ENCODE measurements at places on chromosomes 7 and 10.

GRCh38 chr7:34739651-34740300 lies 81.8 kb downstream of the NPSR1 start:
- DNase-seq = no peak

DNA sequence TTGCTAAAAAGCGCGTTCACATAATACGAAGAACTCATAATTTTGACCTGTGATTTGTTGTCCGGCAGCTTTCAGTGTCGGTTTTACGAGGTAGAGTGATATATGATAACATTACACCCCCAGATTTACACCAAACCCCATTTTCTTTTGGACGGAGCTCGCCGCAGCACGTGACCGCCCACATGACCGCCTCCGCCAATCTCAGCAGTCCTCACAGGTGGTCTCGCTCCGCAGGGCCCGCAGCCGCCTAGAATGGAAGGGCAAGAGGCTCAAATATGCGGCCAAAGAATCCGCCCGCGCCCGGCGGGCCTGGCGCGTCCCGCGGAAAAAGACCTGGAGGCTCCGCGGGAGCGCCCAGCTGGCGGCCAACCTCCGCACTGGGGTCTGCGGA lies at the start of gene HOXA7:
TSS of gene HOXA7 (minus strand) at position 168 of the 391 bp plus-strand sequence. CDS start at position 38, 130 bp downstream.
- DNase-seq = peak; percentile 87

DNA sequence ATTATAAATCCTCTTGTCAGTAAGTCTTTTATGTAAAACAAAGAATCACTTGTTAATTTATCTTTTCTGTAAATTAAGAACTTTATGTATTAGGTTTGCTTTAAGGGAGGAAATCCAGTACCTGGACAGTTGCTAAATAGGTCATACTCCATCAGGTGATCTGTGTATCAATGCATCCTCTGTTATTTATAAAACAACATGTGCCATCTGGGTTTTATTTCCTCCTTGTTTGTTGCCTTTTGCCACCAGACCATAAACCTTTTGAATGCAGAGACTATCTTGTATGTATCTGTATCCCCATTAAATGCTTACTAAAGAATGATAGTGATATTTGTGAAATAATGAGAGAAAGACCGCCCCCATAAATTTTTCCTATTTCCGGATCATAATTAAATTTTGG lies 70.0 kb downstream of the SLC35B4 start:
- no peak for DNase-seq

DNA sequence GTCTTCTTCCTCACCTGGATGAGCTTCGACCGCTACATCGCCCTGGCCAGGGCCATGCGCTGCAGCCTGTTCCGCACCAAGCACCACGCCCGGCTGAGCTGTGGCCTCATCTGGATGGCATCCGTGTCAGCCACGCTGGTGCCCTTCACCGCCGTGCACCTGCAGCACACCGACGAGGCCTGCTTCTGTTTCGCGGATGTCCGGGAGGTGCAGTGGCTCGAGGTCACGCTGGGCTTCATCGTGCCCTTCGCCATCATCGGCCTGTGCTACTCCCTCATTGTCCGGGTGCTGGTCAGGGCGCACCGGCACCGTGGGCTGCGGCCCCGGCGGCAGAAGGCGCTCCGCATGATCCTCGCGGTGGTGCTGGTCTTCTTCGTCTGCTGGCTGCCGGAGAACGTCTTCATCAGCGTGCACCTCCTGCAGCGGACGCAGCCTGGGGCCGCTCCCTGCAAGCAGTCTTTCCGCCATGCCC lies 4.3 kb downstream of the GPER1 start:
- DNase-seq = no peak

GRCh38 chr10:97574374-97575126 lies 2.0 kb downstream of the ANKRD2 start:
- DNase-seq = peak; percentile 84

- DNase-seq = no peak
These were observed 199.2 kb downstream of the ADARB2 start for GRCh38 chr10:1538121-1538520.

GRCh38 chr7:157415486-157415885 lies 78.7 kb downstream of the DNAJB6 start:
- no peak for DNase-seq

GRCh38 chr7:112357136-112357535 lies 93.1 kb upstream of the IFRD1 start:
- no peak for DNase-seq

GRCh38 chr7:80882213-80882801 lies 36.5 kb downstream of the SEMA3C start:
- DNase-seq = no peak

- peak; percentile 15 for DNase-seq
These were observed 47.0 kb upstream of the TMEM140 start for GRCh38 chr7:135100856-135101255.

GRCh38 chr10:124353896-124354295 lies 64.8 kb downstream of the OAT start:
- DNase-seq = no peak

Data from ELR (cell line).